ENCODE measurements at places on chromosomes 1 and 21.

- no peak for DNase-seq
These were observed 31.5 kb upstream of the LRP8 start for GRCh38 chr1:53359225-53359933.

GRCh38 chr1:183206538-183207122 lies 20.6 kb downstream of the LAMC2 start:
- DNase-seq: no peak

DNA sequence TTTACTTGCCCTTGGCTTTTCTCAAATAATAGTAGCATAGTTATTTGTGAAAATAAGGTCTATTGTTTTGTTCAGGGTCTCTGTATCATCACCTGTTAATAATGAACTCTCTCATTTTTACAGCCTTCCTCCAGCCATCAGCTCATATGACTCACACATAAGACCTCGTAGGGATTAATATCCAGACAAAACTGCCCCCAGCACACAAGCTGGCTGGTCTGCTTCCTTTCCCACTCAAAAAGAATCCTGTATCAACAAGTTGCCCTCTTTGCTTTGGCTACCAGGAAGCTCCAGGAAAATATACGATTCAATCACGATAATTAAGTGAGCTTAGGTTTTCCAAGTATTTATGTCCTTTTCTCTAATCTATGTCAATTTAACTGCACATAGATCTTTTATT lies 119.2 kb downstream of the DMRTB1 start:
- DNase-seq: no peak

GRCh38 chr1:99365141-99365540 lies 100.8 kb downstream of the PLPPR4 start:
- no peak for DNase-seq

DNA sequence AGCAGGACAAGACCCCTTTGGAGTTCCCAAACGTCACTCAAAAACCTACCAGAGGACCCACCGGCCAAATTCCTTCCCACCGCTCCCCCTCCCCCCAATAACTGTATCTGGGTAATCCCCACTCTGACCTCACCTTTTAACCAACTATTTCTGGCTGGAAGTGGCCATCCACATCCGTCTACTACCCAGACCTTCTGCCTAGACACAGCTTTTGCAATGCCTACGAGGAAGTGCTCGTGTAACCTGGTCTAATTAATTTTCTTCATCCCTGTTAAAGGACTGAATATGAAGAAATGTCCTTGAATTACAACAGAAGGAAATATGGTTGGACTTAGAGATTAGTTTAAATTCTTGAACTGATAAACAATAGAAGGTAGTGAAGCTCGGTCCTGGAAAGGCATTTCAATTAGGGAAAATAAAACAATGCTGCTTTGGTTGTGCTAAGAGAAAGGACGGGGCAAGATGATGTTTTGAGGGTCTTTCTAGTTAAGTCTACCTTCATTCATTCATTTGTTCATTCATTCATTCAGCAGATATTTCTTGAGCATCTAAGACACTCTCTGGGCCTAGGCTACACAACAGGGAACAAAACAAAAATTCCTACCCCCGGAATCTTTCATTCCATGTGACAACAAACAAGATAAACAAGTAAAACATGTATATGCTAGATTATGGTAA lies 18.8 kb downstream of the AVPR1B start:
- DNase-seq: no peak

GRCh38 chr1:10122926-10123325 lies 87.4 kb upstream of the KIF1B start:
- no peak for DNase-seq

Data from endothelial cell (in vitro differentiated cells).